Stimulated activated CD8-positive, alpha-beta memory T cell treated with anti-CD3 and anti-CD28 coated beads, Interleukin-4, amount 100 ng/mL, for 1 hour (primary cell): ENCODE measurements at places on chromosomes 5 and 9.

DNA sequence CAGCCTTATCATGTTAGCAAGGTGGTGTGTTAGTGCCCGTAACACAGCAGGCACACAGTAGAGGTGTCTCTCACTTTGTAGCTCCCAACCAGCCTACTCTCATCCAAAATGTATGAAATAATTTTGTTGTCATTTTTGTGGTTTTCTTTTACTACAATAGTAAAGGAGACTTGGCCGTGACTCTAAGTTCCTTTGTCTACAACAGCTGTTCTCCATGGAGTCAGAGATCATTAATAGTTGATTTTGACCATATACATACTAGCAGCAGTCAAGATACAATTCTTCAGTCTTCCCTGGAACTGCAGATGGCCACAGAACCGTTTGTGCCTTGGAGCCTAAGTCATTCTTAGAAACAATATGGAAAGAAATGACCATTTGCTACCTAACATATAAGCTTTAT is 567.1 kb downstream of the TLR4 start:
- no peak for DNase-seq

GRCh38 chr9:122212473-122213004 is 16.2 kb downstream of the LHX6 start:
- no peak for DNase-seq

GRCh38 chr5:98938464-98938863 is 9.7 kb upstream of the CHD1 start:
- DNase-seq, result no peak

DNA sequence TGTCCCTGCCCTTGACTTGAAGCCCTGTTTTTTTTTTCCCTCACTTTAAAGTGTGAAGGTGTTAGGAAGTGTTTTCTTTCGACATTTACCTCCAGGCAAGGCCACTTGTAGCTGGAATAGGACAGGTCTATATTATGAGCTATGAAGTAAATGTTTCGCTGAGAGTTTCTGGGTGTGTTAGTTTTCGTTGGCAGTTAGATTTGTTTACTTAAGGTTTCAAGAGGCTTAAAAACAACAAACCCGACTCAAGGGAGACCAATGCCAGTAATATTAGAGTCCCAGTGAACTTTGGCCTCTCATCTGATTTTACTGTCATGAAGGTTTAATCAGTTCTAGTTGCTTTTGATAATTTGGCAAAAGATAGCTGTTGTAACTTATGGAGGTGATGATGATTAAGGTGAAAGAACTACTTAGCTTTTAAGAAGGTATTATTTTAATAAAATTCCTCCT is 25.2 kb downstream of the OCLN start:
- DNase-seq, result no peak

GRCh38 chr5:130126746-130127145 is 222.5 kb downstream of the CHSY3 start:
- no peak for DNase-seq

GRCh38 chr5:170554521-170555267 is 50.9 kb downstream of the KCNIP1 start:
- no peak for DNase-seq

DNA sequence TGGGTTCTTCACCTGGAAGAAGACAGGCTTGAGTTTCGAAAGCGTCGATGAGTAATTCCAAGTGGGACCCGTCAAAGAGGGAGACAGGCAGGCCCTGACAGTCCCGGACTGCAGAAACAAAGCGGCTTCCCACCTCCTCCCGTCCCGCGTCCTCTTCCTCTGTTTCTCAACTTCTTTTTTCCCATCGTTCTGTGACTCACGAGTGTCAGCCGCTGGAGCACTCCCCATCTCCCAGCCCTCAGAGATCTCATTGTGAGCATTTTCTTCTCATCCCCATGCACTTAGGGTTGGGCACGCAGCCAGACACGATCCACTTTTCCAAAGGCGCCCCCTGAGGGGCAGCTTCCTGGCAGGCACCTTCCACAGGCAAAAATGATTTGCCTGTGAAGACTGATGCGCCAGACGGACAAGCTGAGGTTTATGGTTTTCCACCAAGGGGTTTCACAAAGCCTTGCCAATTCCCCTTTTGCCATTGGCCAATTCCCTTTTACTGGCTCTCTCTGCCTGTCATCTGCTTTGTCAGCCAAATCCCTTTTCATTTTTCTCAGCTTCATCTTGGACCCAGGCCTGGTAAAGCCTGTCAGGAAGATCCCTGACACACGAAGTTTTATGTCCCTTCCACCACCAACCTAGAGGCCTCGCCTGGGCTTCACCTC is 86.5 kb upstream of the ANKRD55 start:
- no peak for DNase-seq
